ENCODE measurements at places on chromosomes 2 and 18. TPM values are rescaled to one million over a fixed set of nuclear protein-coding genes. Genes with fewer than 3 reads are reported as not detected.

DNA sequence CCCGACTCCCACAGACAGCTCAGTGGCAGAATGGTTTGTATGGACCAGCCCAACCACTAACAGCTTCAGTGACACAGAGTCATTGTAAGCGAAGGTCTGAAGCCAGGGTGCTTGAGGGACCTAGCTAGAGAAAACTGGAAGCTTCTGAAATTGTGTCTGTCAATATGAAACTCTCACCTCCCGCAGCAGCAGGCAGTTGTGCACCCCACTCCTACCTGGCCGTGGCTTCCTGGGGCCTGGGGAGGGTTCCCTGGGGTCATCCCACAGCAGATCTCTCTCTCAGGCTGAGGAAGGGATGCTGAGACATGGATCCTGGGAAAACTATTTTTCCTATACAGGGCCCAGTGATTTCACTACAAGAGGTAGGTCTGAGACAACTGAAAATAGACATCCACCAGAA, 229.5 kb downstream of the TFCP2L1 start:
- ATAC-seq = no peak

GRCh38 chr2:8488001-8488738, 193.7 kb upstream of the ID2 start:
- peak; percentile 90 for ATAC-seq

Gene DHRS9
- 0.50 TPM for total RNA-seq

Gene LOXHD1
- not detected for total RNA-seq

- peak; percentile 41 for ATAC-seq
These were observed 98.9 kb upstream of the MAPRE2 start for GRCh38 chr18:34942276-34942675.

DNA sequence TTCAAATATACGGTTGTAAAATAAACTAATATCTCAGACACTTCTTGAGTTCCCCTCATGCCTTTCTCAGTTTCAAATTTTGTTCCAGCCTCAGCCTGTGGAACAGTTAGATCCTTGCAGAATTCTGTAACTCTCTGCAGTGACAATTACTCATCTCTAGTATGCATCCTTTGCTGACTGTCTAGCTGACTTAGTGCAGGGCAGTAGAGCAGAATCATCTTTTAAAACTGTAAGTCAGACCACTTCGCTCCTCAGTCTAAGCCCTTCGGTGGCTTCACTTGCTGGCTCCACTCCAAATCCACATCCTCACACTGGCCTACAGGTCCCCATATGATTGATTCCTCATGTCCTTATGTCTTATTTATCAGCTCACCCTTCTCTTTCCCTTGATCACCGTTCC, 164.1 kb upstream of the ZSWIM2 start:
- peak; percentile 58 for ATAC-seq

GRCh38 chr2:174681099-174682006, 82.9 kb downstream of the CHRNA1 start:
- ATAC-seq = peak; percentile 41
